Activated naive CD4-positive, alpha-beta T cell treated with anti-CD3 and anti-CD28 coated beads for 36 hours (primary cell): ENCODE measurements at places on chromosomes 4 and X. TPM values are rescaled to one million over a fixed set of nuclear protein-coding genes. Genes with fewer than 3 reads are reported as not detected.
A peak's percentile ranks its signal among the peaks of the same experiment; 100 is the strongest.

GRCh38 chr4:168265327-168265726 lies 53.2 kb downstream of the DDX60 start:
- DNase-seq: no peak
- H3K27ac ChIP-seq: no peak overlapping the region
- peaks cover 33% of the 10 kb centered on the region for H3K36me3 ChIP-seq
- no peak overlapping the region for H3K4me3 ChIP-seq
- no peaks in the 10 kb centered on the region for H3K4me1 ChIP-seq

DNA sequence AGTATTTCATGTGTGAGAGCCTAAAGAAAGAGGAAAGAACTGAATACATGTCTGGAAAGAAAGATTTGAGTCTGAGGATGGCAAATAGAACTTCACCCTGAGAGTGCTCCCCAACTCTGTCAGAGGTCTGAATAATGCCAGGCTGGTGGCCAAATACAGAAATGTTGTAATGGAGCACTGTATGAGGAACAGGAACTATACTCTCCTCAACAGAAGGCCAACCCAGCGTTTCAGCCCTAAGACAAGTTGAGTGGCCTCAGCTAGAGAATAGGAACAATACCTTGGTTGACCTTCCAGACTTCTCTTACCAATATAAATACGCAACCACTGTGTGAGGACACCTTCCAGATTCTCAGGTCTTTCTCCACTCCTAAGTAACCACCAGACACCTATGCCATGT lies 94.5 kb upstream of the STIM2 start:
- no peak overlapping the region for H3K27ac ChIP-seq
- DNase-seq: no peak
- no peaks in the 10 kb centered on the region for H3K27me3 ChIP-seq
- peaks cover 2% of the 10 kb centered on the region for H3K4me1 ChIP-seq

GRCh38 chrX:127861611-127862010 lies 190.6 kb downstream of the ACTRT1 start:
- DNase-seq: no peak
- H3K4me3 ChIP-seq: no peak overlapping the region
- H3K4me1 ChIP-seq: no peaks in the 10 kb centered on the region
- no peaks in the 10 kb centered on the region for H3K27me3 ChIP-seq

DNA sequence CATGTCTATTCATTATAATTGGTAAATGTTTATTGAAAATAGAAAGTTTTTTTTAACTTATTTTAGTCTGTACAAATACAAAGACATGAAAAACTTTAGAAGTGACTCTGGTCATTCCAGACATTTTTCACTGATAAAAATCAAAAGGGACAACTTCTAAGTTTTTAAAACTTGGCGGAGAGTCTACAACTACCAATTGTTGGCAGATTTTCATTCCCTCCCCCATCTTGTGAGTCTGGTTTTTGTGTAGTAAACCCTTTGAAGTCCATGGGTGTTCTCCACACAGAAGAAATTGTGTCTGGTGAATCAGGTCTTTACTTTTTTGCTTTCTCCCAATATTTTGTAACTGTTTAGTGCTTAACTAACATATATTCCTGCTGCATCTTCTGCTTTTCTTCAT lies 336.5 kb downstream of the PDGFC start:
- no peaks in the 10 kb centered on the region for H3K27me3 ChIP-seq
- H3K36me3 ChIP-seq: peaks cover 2% of the 10 kb centered on the region
- H3K27ac ChIP-seq: no peak overlapping the region
- H3K4me1 ChIP-seq: no peaks in the 10 kb centered on the region
- no peak overlapping the region for H3K4me3 ChIP-seq

Gene NSUN7
- 0.27 TPM for total RNA-seq

DNA sequence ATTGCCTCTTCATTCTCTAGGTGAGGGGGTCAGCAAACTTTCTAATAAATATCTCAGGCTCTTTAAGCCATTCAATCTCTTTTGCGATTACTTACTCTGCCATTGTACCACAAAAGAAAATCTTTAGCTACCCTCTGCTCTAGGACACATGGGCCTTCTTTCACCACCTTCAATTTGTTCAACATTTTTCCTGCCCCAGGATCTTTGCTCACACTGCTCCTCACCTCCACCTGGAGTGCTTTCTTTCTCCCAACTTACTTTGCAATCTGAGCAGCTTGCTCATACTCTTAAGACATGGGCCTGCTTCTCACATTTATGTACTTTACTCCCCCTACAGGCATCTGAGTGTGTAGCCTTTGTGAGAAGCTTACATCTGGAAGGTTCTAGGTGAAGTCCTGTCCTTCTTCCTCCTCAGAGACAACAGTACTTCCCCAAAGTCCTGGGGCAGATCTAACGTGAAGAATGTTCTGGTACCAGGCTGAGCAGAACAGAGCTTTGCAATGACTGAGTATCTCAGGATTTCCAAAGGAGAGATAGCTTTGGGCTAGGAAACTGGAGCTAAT lies 55.0 kb upstream of the PRDM5 start:
- DNase-seq: peak; percentile 26
- no peaks in the 10 kb centered on the region for H3K36me3 ChIP-seq
- H3K4me1 ChIP-seq: no peaks in the 10 kb centered on the region
- H3K27me3 ChIP-seq: no peaks in the 10 kb centered on the region
- no peak overlapping the region for H3K4me3 ChIP-seq

Gene USP17L28
- not detected for total RNA-seq

DNA sequence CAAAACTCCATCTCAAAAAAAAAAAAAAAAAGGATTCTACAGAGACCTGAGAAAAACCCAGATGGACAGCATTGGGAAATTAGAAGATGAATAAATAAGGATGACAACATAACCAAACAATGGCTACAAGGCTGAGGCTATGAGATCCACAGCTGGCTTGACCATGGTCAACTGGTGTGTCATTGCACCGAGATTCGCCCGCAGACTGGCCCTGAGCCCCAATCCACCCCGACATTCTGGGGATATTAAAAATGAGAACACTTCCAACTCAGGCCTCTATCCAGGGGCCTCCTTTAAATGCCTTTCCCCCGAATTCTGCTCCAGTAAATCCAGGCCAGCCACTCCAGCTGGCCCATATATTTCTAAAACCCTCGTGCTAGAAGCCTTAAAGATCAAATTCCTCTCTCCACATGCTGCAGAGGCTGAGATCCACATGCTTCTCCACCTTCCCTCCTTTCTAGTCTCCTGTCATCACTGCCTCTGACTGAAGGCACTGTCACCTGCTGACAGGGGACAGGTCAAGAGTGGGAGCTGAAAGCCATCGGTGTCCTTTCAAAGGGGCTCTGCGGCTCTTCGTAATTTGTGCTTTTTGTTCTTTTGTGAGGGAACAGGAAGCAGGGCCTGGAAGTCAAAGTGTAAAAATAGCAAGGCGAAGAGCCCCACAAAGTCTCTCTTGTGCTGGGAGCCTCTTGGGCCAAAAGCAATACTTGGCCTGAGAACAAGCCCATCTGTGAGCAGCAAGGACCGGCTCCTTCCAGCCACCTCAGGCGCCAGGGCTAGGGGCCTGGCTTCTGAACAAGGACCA lies 203.7 kb downstream of the NSUN7 start:
- no peak overlapping the region for H3K27ac ChIP-seq
- no peak overlapping the region for H3K4me3 ChIP-seq
- DNase-seq: no peak

Gene LANCL3
- not detected for total RNA-seq

Gene TMEM35A
- total RNA-seq: not detected

- no peak overlapping the region for H3K27ac ChIP-seq
- H3K36me3 ChIP-seq: no peaks in the 10 kb centered on the region
- no peaks in the 10 kb centered on the region for H3K4me1 ChIP-seq
- H3K4me3 ChIP-seq: no peak overlapping the region
These were observed 69.2 kb upstream of the MAML3 start for GRCh38 chr4:140223056-140223810.

DNA sequence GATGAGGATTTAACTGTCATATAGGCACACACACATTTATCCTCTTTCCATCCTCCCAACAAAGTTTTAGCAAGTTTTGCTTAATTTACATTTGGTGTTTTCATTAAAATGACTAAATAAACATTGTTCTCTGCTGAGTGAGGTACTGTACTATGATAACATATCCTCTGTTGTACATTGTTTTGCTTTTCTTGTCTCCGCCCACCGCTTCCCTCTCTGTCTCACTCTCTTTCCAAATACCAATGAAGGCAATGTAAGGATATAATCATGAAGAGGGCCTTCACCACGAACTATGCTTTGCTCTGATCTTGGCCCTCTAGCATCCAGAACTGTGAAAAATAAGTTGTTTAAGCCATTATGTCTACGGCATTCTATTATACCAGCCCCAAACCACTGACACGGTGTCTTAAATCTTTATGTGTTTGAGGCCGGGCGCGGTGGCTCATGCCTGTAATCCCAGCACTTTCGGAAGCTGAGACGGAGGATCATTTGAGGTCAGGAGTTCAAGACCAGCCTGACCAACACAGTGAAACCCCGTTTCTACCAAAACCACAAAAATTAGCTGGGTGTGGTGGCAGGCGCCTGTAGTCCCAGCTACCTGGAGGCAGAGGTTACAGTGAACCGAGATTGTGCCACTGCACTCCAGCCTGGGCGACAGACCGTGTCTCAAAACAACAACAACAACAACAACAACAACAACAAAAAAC lies 65.3 kb downstream of the HPRT1 start:
- no peak overlapping the region for H3K27ac ChIP-seq
- peaks cover 3% of the 10 kb centered on the region for H3K4me1 ChIP-seq
- H3K27me3 ChIP-seq: no peaks in the 10 kb centered on the region
- H3K4me3 ChIP-seq: no peak overlapping the region
- no peak for DNase-seq
- H3K36me3 ChIP-seq: peaks cover 4% of the 10 kb centered on the region

Gene CT45A3
- total RNA-seq: not detected

Gene LGI2
- not detected for total RNA-seq

GRCh38 chrX:80810365-80810978 lies 795 bp upstream of the BRWD3 start:
- peak overlapping the region; percentile 89 for H3K27ac ChIP-seq
- H3K4me1 ChIP-seq: peaks cover 15% of the 10 kb centered on the region
- no peak for DNase-seq
- H3K27me3 ChIP-seq: no peaks in the 10 kb centered on the region
- peak overlapping the region; percentile 90 for H3K4me3 ChIP-seq

Gene SMIM20
- 33.2 TPM for total RNA-seq

Gene STOX2
- not detected for total RNA-seq

Gene GPM6B
- not detected for total RNA-seq

DNA sequence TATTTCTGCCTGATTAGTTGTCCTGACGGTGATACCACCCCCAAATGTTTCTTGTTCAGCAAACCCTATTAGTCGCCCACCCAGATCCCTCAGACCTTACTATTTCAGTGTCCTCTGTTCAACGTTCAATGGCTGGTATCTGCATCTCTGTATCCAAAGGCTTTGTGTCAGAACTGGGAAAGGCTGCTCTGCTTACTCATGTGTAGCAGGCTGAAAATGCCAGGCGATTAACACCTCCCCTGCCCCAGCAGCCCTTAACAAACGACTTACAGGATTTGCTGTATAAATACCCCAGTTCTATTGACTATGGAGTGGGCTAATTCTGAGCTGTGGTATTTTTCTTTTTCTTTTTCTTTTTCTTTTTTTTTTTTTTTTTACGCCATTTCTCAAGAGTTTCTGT lies 415.0 kb downstream of the ZNF674 start:
- H3K36me3 ChIP-seq: no peaks in the 10 kb centered on the region
- DNase-seq: no peak
- no peak overlapping the region for H3K27ac ChIP-seq
- H3K4me1 ChIP-seq: peaks cover 6% of the 10 kb centered on the region

DNA sequence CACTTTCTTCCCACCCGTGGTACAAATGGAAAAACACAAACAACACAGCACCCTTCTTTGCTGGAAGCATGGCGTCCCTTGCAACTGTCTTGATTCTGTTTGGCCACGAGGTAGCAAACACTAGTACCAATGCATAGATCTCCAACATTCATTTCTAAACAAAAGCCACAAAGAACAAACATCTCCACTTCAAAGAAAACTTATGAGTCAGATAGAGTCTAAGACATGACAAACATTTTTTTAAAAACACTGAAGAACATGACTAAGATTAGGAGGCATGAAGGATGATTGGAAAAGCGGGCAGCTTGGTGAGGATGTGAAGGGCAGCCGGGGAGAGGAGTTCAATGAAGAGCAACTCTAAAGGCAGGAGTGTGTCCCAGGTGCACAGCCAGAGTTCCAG lies 197.6 kb upstream of the FAM9B start:
- H3K36me3 ChIP-seq: no peaks in the 10 kb centered on the region
- H3K27me3 ChIP-seq: no peaks in the 10 kb centered on the region
- H3K4me3 ChIP-seq: no peak overlapping the region

DNA sequence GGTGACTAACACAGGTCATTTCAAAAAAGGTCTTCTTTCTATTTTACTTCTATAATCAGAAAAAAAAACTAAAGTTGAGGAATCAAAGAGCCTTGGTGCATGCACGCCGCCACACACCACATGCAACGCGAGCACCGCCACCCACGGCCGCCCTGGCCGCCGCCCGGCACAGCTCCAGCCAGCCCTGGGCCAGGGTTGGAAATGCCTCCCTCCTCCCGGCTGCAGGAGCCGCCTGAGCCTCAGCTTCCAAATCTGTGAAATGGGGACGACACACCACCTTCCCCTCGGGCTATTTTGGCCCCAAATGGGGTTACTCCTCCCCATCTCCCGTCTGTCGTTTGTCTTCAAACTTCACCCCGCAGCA lies 39.7 kb upstream of the MAN2B2 start:
- no peak overlapping the region for H3K27ac ChIP-seq
- peaks cover 12% of the 10 kb centered on the region for H3K27me3 ChIP-seq
- DNase-seq: no peak
- no peaks in the 10 kb centered on the region for H3K36me3 ChIP-seq
- H3K4me3 ChIP-seq: no peak overlapping the region

DNA sequence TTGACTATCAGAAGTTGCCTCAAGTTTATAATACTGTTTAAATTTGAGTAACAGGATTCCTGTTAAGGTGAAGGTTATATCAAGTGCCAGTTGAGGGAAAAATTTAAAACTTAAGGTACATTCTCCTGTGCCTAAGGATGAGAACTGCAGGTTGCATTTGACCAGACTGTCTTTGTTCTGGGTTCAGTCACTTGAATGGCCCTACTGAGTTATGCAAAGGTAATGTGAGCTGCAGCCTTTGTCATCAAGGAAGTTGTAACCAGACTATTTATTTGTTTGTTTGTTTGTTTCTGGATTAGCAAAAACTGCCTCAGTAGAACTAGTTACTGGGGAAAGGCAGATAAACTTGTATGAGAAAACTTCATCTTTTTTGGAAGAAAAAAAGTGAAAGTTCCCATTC lies 131.9 kb downstream of the ATOH1 start:
- H3K27me3 ChIP-seq: no peaks in the 10 kb centered on the region
- H3K27ac ChIP-seq: no peak overlapping the region
- no peak overlapping the region for H3K4me3 ChIP-seq

- H3K27me3 ChIP-seq: no peaks in the 10 kb centered on the region
- H3K36me3 ChIP-seq: no peaks in the 10 kb centered on the region
- no peaks in the 10 kb centered on the region for H3K4me1 ChIP-seq
- H3K27ac ChIP-seq: no peak overlapping the region
These were observed 128.8 kb upstream of the GPC4 start for GRCh38 chrX:133544115-133544514.

- H3K27me3 ChIP-seq: no peaks in the 10 kb centered on the region
- H3K4me1 ChIP-seq: peaks cover 3% of the 10 kb centered on the region
- H3K36me3 ChIP-seq: no peaks in the 10 kb centered on the region
- DNase-seq: peak; percentile 33
These were observed 73.5 kb upstream of the RAP2C start for GRCh38 chrX:132292793-132293192.
